ENCODE measurements at places on chromosomes 7 and 10. TPM values are rescaled to one million over a fixed set of nuclear protein-coding genes. Genes with fewer than 3 reads are reported as not detected.

DPYSL4 gene
- total RNA-seq, result 24.1 TPM

GRCh38 chr7:106570948-106571418, 90.0 kb downstream of the CCDC71L start:
- DNase-seq, result no peak

DNA sequence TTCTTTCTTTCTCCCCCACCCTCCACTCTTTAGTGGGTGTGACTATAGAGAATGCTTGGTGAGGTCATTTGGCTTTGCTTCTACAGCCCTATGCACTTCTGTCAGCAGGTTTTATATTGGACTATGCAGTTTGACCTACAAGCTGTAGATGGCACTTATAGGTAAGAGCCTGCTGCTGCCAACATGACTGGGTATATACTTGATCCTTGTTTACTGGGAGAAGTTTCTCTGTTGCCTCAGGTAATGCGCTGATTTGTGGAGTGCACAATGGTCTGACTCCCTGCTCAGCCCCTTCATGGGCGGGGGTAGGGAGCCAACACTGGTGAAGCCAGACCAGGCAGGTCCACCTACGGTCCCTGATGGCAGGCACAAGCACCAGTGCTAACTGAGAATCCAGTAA, 33.7 kb upstream of the C7orf33 start:
- DNase-seq, result no peak

DNA sequence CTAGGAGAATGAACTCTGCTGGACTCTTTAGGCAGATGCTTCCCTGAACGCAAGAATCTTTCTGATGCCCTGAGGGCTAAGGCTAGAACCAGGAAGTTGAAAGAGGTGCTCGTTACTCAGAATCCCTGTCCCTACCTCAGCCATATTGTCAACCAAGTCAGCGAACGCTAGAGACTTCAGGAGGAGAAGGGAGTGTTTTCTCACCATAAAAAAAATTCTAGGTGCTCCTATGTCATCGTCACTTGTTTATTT, 359.4 kb downstream of the PRPF18 start:
- no peak for DNase-seq

DYNC1I1 gene
- not detected for total RNA-seq

ATRNL1 gene
- total RNA-seq, result not detected

ELFN1 gene
- total RNA-seq, result not detected

DNA sequence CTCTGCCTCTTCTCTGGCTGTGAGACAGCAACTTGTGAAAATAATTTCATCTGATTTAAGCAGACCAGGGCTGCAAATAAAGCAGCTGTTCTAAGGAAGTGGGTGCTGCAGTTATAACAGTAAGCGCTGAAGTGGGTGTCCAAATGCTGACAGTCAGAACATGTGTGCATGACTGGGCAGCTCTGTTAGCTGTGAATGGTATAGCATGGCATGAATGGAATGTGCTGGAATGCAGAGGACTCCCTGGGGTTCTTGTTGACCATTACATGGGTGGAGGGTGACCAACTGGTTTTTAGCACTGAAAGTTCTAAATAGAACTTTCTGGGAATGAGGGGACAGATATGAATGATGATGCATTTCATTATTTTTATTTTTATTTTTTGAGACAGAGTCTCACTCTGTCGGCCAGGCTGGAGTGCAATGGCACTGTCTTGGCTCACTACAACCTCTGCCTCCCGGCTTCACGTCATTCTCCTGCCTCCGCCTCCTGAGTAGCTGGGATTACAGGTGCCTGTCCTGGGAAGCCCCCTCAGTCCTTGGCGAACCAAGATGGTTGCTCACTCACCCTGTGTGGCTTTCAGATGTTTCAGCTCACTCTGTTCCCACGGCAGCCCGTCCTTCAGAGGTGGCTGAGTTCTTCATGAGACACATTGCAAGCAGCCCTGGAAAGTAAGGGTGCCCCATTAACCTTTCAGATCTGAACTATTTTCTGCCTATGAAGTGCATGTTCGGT, 319.8 kb upstream of the PHYHIPL start:
- no peak for DNase-seq

- no peak for DNase-seq
These were observed 127.6 kb upstream of the CHST15 start for GRCh38 chr10:124220971-124221355.

ERVW-1 gene
- not detected for total RNA-seq

TMEM229A gene
- total RNA-seq, result not detected

RADIL gene
- 0.26 TPM for total RNA-seq

CCDC136 gene
- 11.1 TPM for total RNA-seq

SAP25 gene
- total RNA-seq, result 11.2 TPM

DNA sequence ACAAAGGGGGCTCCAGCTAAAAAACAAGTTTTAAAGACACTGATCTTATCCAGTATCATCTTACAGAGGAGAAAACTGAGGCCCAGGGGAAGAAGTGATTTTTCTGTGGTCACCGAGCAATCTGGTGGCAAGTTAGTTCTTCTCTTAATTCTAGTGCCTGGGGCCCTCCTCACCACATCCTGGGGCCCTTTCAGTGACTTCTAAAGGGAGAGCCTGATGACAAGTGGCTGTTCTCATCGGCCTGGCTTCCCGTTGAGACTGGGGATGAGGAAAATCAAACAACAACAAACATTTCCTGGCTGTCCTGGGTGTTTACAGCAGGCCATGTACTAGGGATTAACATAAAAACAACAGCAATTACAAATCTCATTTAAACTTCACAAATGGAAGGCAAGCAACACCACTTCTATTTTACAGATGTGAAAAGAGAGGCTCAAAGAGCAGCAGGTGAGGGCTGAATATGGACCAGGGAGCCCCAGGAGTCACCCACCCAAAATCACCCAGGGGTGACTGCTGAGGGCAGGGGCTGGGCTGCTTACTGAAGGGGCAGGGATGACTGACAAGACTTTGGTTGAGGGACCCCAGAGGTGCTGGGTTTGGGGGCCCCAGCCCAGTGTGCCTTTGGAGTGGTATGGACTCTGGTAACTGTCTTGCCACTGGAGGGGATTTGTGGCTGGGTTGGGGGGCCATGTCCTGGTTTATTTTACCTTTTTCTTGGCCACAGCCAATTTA, 24.7 kb upstream of the MTPAP start:
- no peak for DNase-seq

DNA sequence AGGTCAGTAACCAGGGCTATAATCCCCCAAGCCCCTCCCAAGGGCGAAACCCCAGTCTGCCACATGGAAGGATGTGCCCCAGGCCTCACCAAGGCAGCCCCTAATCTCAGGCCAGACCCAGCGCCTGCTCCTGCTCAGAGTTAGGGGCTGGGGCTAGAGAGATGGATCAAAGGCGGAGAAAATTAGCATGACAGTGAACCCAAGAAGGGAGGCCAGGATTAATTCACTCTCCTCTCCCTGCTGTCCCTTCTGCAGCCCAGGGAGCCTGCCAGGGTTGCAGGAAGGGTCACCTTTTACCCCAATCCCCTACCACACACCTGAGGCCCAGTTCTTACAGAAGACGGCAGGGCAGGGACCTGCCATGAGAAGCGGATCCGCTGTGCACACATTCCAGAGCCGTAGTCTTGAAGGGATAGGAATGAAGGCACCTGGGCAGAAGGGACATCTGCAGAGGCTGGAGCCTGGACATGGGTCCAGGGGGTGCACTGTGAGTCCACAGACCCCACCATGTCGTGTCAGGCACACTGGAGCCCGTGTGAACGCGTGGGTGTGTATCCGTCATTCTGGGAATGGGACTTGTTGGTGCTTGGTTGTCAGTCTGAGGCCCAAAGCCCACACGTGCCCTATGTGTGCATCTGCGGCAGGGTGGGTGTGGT, 11.9 kb upstream of the ZMIZ1 start:
- no peak for DNase-seq

SPDYE5 gene
- total RNA-seq, result not detected

- no peak for DNase-seq
These were observed 15.9 kb upstream of the RAPGEF5 start for GRCh38 chr7:22372863-22373262.

GRCh38 chr7:158317238-158318205, 270.1 kb downstream of the PTPRN2 start:
- DNase-seq, result no peak

IRF5 gene
- total RNA-seq, result 21.2 TPM

DNA sequence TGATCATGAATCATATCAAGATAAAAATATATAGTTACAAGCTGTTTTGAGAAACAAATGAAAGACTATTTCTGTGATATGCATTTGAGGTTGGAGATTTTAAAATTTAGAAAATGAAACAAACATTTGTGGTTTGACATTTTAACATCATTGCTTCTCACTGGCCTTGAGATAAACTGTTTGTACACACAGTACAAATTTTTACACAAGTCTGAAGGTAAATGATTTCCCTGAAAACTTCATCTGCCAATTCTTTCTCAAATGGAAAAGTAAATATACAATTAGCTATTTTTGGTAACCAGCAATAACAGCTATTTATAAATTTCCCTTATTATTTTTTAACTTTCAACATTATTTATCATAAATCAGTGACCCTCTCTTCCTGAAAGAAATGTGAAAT, 38.6 kb downstream of the ZNF800 start:
- no peak for DNase-seq

All from activated T-helper 1 cell treated with anti-CD3 and anti-CD28 coated beads, Interleukin-12 subunit alpha, Interleukin-12 subunit beta, Interleukin-2, Interleukin-4 antibody, amounts not matched to agents 30 ng/mL and 10 ng/mL and 1 ng/mL, durations not matched to agents 14 hours and 24 hours and 36 hours (primary cell).